ENCODE measurements at places on chromosomes 11 and 22. TPM values are rescaled to one million over a fixed set of nuclear protein-coding genes. Genes with fewer than 3 reads are reported as not detected.

Gene CRACR2B
- 5.0 TPM for total RNA-seq

Gene SERPING1
- 397 TPM for total RNA-seq

Gene TRIM29
- total RNA-seq: 1.2 TPM

Gene PHF21B
- total RNA-seq: not detected

Gene PRG3
- not detected for total RNA-seq

Gene SEPTIN3
- total RNA-seq: 1.4 TPM

GRCh38 chr22:37276776-37277175 lies 5.5 kb upstream of the CYTH4 start:
- H3K27ac ChIP-seq: no peak overlapping the region
- H3K36me3 ChIP-seq: no peaks in the 10 kb centered on the region
- H3K4me1 ChIP-seq: no peaks in the 10 kb centered on the region
- DNase-seq: no peak

GRCh38 chr22:44640618-44641155 lies 61.3 kb upstream of the PRR5 start:
- no peak for DNase-seq
- H3K4me3 ChIP-seq: no peak overlapping the region
- no peaks in the 10 kb centered on the region for H3K27me3 ChIP-seq
- H3K4me1 ChIP-seq: peaks cover 5% of the 10 kb centered on the region

GRCh38 chr22:43150731-43151206 lies 590 bp upstream of the TSPO start:
- peak overlapping the region; percentile 82 for H3K4me3 ChIP-seq
- no peaks in the 10 kb centered on the region for H3K36me3 ChIP-seq
- no peak for DNase-seq
- H3K4me1 ChIP-seq: no peaks in the 10 kb centered on the region
- peak overlapping the region; percentile 87 for H3K27ac ChIP-seq

- H3K36me3 ChIP-seq: no peaks in the 10 kb centered on the region
- no peak overlapping the region for H3K4me3 ChIP-seq
- DNase-seq: no peak
- no peaks in the 10 kb centered on the region for H3K4me1 ChIP-seq
- H3K27me3 ChIP-seq: no peaks in the 10 kb centered on the region
- no peak overlapping the region for H3K27ac ChIP-seq
Measured at GRCh38 chr11:47672283-47672730, 29.9 kb upstream of the MTCH2 start.

- H3K4me3 ChIP-seq: no peak overlapping the region
Measured at GRCh38 chr22:22397292-22397870, 111.2 kb downstream of the ZNF280B start.

- DNase-seq: no peak
- peaks cover 17% of the 10 kb centered on the region for H3K4me1 ChIP-seq
- no peak overlapping the region for H3K4me3 ChIP-seq
- no peak overlapping the region for H3K27ac ChIP-seq
- H3K27me3 ChIP-seq: no peaks in the 10 kb centered on the region
Measured at GRCh38 chr11:123227763-123228495, 32.9 kb upstream of the CLMP start.

- no peaks in the 10 kb centered on the region for H3K4me1 ChIP-seq
- no peak overlapping the region for H3K27ac ChIP-seq
- H3K36me3 ChIP-seq: no peaks in the 10 kb centered on the region
- DNase-seq: no peak
- H3K27me3 ChIP-seq: no peaks in the 10 kb centered on the region
- H3K4me3 ChIP-seq: no peak overlapping the region
Measured at GRCh38 chr11:105398636-105399035, 211.2 kb upstream of the GRIA4 start.

- H3K4me3 ChIP-seq: peak overlapping the region; percentile 41
- peak; percentile 58 for DNase-seq
- H3K36me3 ChIP-seq: no peaks in the 10 kb centered on the region
- no peaks in the 10 kb centered on the region for H3K4me1 ChIP-seq
- peak overlapping the region; percentile 68 for H3K27ac ChIP-seq
- peaks cover 4% of the 10 kb centered on the region for H3K27me3 ChIP-seq
Measured at GRCh38 chr22:44667829-44668189, 34.2 kb upstream of the PRR5 start.

DNA sequence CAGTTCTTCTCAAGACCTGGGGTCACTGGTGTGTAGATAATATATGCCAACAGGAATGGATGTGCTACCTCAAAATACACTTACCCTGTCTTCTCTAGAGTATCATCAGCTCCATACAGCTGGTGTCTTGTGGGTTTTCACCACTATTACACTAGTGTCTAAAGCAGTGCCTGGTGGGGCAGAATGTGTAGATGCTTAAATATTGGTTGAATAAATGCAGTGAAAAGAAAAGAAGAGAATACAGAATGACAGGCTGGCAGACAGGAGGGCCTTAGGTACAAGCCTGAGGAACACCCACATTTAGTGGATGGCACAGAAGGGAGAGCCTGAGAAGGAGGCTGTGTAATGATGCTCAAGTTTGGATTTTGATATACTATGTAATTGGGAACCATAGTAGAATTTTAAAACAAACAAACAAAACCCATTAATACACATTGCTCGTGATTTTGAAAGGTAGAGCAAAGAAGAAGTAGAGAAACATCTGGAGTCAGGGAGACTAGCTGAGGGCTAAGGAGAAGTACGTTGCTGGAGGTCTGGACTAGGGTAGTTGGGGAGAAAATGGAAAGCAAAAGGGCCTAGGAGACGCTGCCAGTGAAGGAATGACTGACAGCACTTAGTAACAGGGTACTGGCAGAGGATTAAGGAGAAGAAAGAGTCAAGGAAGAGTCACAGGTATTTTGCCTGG lies 20.5 kb upstream of the RAG2 start:
- no peak for DNase-seq
- H3K27me3 ChIP-seq: no peaks in the 10 kb centered on the region
- no peaks in the 10 kb centered on the region for H3K4me1 ChIP-seq
- no peaks in the 10 kb centered on the region for H3K36me3 ChIP-seq
- peak overlapping the region; percentile 63 for H3K27ac ChIP-seq

Measured in sigmoid colon (tissue), 7 donors.